ENCODE measurements at places on chromosomes 2 and 18. TPM values are rescaled to one million over a fixed set of nuclear protein-coding genes. Genes with fewer than 3 reads are reported as not detected.

DNA sequence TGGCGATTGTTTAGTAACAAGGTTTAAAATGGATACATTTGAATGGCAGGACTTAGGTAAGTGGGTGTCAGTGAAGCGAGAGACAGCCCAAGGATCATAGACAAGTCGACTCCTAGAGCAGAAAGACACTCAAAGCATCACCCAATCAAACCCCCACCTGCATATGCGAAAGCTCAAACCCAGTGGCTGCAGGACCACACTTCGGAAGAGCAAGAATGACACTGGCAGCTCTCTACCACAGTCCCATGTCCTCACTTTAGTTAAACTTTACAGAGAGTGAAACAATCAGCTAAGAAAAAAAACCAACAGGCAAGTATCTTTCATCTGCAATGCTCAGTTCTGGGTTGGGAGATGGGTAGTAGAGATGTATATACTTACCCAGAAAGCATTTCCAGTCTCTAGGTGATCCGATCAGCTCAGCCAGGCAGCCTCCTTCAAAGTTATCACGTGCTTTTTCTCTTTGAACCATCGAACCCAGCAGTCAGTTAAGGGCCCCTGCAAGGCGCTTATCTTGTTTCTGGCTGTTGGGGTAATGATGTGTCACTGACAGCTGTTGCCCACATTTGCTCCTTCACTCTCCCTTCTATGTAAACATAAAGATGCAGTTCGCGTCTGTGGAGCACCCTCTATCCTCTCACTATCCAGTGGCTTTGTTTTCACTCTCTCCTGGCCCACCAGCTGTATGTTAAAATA, 357.5 kb upstream of the ID2 start:
- DNase-seq, result peak; percentile 54

- DNase-seq, result peak; percentile 75
Measured at GRCh38 chr2:201827621-201828020, 21.3 kb downstream of the CDK15 start.

GRCh38 chr2:236107942-236108625, 60.1 kb downstream of the GBX2 start:
- no peak for DNase-seq

DNA sequence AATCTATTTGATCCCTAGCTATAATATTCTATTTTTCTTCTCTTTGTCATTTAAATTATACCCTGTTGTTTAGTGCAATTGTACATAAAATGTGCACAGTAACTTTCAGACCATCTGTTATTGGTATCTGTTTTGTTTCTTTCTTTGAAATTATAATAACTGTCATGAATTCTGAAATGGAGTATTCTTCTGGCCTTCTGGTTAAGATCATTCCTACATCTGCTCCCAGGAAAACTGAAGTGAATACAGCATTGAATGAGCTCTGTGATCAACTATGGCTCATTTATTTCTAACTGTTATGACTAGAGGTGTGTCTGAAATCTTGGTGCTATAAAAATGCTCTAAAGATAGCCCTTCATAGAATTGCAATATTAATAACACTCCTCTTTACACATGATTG, 788.4 kb upstream of the TMEFF2 start:
- DNase-seq, result no peak

DNA sequence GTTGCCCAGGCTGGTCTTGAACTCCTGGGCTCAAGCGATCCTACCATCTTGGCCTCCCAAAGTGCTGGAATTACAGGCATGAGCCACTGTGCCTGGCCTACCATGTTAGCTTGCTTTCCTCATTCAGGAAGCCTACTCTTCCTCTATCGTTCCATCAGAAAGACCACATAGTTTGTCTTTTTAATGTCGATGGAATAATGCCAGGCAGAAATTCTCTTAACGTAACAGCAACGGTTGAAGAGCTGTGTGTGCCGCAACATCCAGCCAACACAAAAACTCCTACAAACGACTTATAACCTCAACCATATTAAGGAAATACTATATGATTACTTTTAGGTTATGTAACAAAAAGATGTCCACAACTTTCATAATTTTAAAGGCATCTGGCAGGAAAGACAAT, 10.5 kb downstream of the ITGB1BP1 start:
- DNase-seq, result no peak

DNA sequence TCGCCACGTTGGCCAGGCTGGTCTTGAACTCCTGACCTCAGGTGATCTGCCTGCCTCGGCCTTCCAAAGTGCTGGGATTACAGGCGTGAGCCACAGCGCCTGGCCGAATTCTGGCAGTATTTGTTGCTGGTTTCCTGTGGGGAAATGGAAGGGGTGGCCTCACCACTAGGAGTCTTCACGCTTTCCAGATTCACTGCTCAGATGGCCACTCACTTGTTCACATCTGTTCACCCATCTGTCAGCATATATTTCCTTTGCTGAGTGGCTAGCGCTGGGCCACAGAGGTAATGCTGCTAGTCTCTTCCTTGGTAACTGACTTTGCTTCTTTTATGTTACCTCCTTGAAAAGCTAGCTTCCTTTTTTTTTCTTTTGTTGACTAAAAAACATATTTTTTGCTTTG, 27.2 kb downstream of the TMEM177 start:
- no peak for DNase-seq

- DNase-seq, result no peak
Measured at GRCh38 chr18:5158172-5158571, 38.9 kb downstream of the AKAIN1 start.

DNA sequence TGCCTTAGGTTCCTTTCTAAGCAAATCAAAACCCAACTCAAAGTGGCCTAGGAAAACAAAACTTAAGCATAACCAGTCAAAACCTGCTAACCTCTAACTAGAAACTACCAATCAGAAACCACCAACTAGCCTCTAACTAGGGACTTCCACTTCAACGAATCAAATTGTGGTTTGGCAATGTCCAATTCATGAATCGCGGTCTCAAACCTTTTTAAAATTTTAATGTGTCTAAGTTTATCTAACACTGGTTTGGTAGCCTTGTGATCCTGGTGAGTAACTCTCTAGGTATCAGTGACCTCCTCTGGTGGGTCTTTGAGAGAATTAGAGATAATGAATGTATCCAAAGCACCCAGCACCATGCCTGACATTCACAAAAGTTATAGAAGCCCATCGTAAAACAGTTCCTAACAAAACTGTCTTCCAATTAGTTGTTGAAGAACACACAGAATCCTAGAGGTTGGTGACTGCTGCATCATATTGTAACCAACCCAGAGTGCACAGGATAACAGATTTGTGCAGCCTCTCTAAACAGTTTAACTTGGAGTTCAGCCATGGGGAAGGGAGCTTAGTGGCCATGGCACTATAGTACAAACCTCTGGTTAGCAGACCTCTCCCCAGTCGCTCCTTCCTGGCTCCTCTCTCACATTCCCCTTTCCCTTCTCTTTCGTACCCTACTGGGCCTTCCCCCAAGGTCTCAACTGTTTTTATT, 45.2 kb upstream of the B3GNT2 start:
- peak; percentile 15 for DNase-seq

DNA sequence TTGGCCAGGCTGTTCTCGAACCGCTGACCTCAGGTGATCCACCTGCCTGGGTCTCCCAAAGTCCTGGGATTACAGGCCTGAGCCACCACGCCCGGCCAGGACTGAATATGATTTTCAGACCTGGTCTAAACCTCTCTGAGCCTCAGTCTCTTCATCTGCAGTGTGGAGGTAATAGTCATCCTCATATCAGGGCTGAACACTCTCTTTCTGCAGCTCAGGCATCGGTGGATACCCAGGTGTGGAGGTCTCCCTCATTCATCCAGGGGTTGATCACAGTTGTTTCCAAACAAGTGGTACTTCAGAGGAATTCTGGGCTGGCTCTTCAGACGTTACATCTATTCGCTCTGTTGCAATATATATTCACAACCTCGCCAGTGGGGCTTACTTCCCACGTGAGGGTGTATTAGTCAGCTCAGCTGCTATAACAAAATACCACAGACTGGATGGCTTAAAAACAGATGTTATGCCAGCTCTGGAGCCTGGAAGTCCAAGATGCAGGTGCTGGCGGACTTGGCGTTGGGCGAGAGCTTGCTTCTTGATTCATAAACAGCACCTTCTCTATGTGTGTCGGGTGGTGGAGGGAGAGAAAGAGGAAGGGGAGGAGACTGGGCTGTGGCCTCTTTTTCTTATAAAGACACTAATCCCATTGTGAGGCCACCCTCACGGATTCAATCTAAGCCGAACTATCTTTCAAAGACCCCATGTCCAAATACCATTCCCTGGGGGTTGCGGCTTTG, 2.9 kb upstream of the MBP start:
- no peak for DNase-seq

DNA sequence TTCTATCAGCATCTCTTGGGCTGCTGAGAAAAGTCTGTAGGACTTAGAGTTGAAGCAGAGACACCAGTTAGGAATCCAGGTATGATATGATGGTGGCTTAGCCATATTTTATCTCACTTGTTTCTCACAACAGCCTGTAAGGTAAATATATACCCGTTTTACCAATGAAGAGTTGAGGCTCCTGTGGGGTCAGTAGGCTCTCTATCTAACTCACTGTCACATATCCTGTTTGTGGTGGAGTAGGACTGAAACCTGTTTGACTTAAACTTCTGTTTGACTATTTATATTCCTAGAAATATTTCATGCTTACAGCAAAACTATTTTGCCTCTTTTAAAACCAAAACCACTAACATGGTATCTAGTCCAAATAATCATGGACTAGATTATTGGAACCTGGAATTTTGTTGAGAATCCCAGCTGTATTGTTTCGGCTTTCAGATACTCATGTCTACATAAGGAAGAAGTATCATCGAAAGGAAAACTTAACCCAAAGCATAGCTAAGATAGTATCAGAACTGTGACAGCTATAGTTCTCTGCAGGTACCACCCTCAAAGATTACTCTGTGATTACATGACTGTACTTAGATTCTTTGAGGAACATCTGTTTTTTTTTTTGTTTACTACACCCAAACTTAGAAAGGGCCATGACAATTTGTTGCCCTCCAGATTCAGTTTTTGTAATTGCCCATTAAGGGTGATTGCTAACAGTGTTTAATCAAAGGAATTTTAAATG, 216.1 kb upstream of the THUMPD2 start:
- DNase-seq, result no peak

DNA sequence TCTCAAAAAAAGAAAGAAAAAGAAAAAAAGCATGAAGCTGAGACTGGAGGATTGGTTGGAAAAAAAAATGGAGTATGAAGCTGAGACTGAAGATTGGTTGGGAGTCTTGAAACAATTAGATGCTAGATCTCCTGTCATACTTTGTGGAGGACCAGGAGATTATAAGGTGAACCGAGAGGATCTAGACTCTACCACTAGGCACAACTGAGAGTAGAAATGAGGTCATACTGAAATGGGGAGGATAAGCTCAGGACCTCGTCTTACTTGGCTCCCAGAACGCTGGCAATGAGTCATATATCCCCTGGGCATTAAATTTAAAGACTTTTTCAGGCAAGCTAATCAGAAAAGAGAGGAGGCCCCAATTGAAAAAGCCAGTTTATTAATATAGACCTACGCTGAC, 3.3 kb upstream of the ORC2 start:
- DNase-seq, result peak; percentile 83

GRCh38 chr2:186883666-186884065, 34.7 kb upstream of the ZSWIM2 start:
- no peak for DNase-seq

DNA sequence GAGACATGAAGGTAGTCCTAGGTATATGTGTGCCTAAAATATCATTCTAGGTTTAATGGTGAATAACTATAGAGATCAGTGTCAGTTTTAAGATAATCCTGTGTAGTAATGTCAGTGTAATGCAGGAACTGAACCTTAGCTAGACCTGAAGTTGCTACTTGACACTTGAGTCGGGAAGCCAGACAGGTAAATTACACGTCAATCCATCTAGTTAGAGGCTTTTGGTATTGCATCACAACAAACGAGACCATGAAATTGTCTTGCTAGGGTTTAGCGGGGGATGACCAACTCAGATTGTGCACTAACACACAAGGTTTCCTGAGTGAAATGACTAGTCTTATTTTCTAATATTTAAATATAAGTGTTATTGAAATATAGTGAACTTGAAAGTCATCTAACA, 2.0 kb downstream of the YPEL5 start:
- no peak for DNase-seq

- DNase-seq, result no peak
Measured at GRCh38 chr2:174392706-174393105, 2.8 kb upstream of the SCRN3 start.

- DNase-seq, result peak; percentile 7
Measured at GRCh38 chr18:6052449-6052913, 157.2 kb upstream of the TMEM200C start.

GRCh38 chr2:112749755-112750559, 14.5 kb downstream of the CKAP2L start:
- DNase-seq, result peak; percentile 77

DNA sequence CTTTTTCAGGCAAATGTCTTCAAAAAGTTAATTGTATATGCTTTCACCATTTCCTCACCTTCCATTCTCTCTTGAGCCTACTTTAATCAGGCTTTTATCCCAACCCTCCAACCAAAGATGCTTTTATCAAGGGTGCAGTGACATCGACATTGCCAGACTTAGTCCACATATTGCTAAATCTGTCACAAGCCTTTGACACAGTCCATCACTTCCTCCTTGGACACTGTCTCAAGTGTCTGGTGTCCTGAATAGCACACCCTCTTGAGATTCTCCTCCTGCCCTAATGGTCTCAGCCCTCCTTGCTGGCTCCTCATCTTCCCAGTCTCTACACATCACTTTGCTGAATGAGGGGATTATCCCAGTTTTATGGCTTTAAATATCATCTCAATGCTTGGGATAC, 147.5 kb upstream of the SLC39A10 start:
- no peak for DNase-seq

DNA sequence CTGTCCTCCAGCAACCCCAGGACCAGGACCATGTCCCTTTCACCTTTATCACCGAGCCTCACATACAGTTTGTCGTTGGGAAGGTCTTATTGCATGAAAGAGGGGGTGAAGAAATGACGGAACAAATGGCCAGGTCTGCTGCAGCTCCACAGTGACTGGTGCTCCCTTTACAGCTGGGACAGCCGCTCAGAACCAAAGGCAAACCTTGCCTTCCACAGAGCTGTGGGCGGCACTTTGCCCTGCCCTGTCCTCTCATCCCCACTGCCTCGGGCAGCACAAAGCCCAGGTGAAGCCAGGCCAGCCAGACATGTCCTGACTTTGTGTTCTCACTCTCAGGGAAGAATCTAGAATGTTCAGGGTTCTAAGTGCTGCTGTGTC, 961 bp downstream of the GPR55 start:
- no peak for DNase-seq

GRCh38 chr18:37381554-37381953, 184.0 kb downstream of the CELF4 start:
- DNase-seq, result no peak

- peak; percentile 49 for DNase-seq
Measured at GRCh38 chr2:178761759-178762371, 45.4 kb downstream of the TTN start.

DNA sequence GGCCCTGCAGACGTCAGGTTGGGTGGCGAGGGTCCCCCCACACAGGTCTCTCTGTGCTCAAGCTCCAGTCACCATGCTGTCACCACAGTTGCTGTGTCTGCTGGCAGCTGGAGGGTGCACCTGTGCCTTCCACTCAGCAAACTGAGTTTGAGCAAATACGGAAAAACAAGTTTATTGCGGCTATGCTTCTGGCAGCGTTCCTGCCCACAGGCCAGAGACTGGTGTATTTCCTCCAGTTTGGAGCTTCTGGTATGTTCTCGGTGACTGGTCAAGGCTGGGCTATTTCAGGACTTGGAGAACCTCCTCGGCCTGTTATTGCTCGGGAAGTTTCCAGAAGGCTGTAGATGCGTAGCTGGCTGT, 132.6 kb downstream of the SEPTIN10 start:
- no peak for DNase-seq

The DDX1 gene
- 74.9 TPM for total RNA-seq

The ADAM23 gene
- 3.9 TPM for total RNA-seq

The CIAO1 gene
- total RNA-seq, result 94.3 TPM

The RBMS1 gene
- 73.6 TPM for total RNA-seq

The NPAS2 gene
- total RNA-seq, result 5.6 TPM

The HOXD13 gene
- not detected for total RNA-seq

The CCDC141 gene
- total RNA-seq, result not detected

Measured in IMR-90 (cell line).